Cortex of kidney (tissue), 1 donor: ENCODE measurements at places on chromosomes 5 and 9.

- DNase-seq, result no peak
These were observed 34.9 kb downstream of the TENT4A start for GRCh38 chr5:6748142-6748541.

DNA sequence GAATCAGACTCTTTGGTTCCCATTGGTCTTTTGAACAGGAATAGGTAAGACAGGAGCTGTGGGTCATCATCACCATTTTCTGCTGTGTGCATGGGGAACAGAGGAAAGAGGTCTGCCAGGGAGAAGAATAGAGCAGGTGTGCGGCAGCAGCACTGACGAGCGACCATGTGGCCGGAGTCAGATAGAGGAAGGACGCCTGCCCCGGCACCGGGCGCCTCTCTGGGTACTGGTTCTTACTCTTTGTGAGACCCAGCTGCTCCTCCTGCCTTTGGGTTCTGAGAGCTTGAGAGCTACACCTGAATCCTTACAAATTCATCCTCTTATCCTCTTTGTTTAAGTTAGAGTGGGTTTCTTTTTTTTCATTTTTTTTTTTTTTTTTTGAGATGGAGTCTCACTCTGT lies 90.8 kb downstream of the NDFIP1 start:
- no peak for DNase-seq

GRCh38 chr5:112787896-112788295 lies 50.2 kb downstream of the APC start:
- no peak for DNase-seq

DNA sequence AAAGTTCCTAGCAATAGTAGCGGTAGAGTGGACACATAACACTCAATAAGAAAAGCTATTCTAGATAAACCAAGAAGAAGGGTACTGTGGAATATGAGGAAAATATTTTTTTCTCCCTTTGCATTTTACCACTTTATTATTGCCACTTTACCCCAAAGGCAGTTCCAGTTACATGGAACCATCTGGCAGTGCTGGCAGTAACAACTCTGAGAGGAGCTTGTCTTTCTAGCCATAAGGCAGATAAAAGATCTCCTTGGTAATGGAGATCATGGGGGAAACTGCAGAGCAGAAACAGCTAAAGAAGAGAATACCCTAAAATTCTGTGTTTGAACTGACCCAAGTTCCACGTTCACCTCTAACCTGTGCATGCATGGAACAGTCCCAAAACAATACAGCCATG lies 38.5 kb downstream of the UBTD2 start:
- no peak for DNase-seq

GRCh38 chr9:27549196-27549755 lies 19.7 kb upstream of the MOB3B start:
- DNase-seq, result no peak

- DNase-seq, result no peak
These were observed 567 bp upstream of the SPIN1 start for GRCh38 chr9:88387552-88388202.

GRCh38 chr9:129673602-129674001 lies 8.2 kb downstream of the PRRX2 start:
- DNase-seq, result no peak

DNA sequence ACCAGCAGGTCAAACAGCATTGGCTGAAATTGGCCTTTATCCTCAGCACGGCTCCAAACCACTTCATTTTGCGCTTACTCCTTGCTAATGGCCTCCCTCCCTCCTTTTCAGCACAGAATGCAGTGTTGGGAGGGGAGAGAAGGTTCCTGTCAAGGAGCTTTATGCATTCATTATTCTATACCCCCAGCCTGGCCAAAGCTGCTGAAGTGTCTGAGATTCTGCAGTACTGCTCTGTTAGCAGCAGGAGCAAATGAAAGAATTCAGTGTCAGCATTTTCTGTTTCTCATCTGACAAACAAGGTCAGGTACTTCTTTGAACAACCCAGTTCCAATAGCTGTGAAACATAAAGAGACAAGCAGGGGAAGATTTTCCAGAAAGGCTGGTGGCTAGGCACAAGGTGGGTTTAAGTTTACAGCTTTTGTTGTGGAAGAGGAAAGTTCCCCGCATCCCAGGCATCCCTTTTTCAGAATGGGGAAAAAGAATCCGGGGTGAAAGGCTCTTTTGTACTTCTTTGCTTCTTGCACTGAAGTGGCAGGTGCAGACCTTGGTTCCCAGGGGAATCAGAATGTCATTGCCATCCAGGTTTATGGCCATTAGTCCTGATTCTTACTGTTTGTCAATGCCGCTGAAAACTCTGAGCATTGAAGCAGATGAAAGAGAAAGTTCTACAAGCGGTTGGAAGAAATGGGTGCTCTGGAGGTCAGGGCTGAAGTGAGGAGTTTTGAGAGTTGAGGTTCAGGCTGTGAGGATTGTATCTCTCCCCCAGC lies 109.3 kb upstream of the APC start:
- no peak for DNase-seq

DNA sequence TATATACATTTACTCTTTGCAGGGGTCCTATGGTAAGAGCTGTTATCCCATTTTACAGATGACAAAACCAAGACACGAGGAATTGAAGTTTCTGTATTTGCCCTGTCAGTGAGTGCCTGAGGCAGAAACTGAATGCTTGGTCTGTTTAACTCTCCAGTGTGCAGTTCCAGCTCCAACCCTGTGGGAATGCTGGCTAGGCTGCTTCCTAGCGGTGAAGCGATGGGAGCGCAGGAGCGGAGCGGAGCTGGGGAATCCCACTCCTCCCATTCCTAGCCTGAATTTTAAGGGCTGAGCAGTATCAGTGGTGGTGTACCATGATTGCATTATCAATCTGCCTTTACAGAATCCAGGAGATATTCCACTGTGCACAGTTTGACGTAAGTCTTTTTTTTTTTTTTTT lies 202.3 kb downstream of the LRRC70 start:
- DNase-seq, result no peak

- DNase-seq, result no peak
These were observed 222.4 kb upstream of the TNC start for GRCh38 chr9:115340314-115340713.

DNA sequence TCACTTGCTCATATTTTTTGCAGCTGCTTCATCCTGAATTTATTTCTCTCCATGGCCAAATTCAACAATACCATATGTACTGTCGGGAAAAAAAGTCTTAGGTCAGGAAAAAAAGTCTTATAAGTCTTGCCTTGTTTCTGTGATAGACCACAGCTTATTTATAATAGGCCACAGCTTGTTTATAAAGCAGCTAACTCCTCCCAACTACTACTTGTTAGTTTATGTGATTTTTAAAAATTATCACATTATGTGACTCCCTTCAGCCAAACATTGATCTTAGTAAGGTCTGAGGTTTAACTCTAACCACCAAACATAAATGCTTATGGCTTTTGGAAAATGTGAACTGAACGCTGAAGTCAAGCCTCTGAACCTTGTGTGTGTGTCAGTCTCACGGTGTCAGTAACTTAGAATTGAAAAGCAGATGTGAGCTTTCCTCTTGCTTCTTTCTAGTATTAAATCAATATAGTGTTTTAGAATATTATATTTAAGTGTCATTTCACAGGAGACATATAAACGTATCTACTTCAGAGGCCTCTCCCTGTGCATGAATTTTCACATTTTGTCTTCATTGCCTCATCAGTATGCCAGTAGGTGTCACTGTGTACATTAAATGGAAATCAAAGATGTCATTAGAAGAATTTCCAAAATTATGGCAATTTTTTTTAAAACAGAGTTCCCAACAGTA lies 51.3 kb downstream of the SNX24 start:
- DNase-seq, result no peak

- DNase-seq, result no peak
These were observed 39.5 kb downstream of the PTGES start for GRCh38 chr9:129713402-129713679.

- DNase-seq, result no peak
These were observed 4.8 kb upstream of the DIAPH1 start for GRCh38 chr5:141623611-141624010.

GRCh38 chr9:106535439-106535838 lies 327.5 kb upstream of the ZNF462 start:
- DNase-seq, result no peak

DNA sequence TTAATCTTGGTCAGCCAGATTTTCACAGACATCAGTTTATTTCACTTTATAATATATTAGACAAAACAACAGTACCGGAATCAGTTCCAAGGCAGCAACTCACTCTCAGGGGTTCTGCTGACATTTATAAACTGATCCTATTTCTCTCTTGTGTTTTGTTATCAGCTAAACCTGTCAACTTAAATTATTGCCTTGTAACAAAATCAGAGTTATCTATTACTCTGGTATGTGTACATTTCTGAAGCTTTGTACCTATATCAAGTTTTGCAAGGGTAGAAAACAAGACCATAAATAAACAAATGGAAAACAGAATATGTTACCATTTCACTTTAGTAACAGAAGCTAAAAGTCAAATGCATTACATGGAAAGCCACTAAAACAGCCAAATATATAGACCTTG lies 122.1 kb downstream of the SIL1 start:
- no peak for DNase-seq

DNA sequence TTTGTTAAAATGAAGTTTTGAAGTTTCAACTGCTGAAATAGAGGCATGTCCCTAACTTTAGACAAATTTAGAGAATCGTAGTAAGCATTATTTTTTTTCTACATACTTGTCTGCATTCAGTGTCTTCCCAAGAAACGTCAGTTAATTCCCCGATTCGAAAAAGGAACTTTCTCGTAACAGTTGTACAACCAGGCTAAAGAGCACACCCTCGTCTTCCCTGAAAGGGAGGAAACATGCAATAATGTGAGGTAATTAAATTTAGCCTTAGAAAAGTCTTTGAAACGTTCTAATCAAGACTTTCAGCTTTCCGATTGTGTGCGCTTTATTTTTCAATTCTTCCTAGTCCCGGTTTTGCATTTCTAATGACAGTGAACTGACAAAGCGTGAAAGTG lies 374 bp upstream of the SLC1A3 start:
- no peak for DNase-seq

DNA sequence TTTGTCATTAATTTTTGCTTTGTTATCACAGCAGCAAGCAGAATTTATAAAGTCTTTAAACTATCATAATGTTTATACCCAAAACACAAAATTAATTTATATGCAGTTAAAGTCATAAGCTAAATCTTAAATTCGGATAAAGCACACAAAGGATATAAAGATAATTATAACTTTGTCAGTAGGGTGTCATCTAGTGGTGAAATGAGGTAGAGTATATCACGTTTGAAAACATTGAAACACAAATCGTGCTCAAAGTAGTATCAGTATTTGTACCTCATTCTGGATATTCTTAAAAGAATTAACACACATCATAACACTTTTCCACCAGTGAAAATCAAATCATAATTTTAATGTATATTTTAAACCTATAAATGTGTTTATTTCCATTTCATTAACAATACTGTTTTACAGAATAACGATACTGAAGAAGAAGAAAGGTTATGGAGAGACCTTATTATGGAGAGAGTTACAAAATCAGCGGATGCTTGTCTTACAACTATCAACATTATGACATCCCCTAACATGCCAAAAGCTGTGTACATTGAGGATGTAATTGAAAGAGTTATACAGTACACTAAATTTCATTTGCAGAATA lies 129.5 kb downstream of the NIPBL start:
- no peak for DNase-seq
